ENCODE measurements at places on chromosomes 11 and 22.

DNA sequence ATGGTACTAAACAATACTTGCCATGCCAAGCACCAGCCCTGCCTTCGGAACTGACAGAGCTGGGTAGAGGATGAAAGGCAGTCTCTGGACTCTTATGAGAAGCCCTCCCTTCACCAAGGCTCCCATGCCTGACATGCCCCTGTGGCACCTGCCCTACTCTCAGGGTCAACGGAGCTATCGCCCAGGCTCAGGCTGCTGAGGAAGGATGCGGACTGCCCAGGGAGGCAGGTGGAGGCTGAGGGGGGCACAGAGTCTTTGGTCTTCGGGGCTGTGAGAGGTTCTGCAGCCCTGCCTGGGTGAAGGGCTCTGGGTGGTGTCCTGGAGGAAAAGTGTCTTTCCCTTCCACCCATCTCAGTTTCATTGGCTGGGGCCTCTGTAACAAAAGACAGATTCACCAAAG lies 290.8 kb upstream of the B3GAT1 start:
- no peak for DNase-seq

- DNase-seq = no peak
Measured at GRCh38 chr22:32818446-32819115, 17.1 kb downstream of the TIMP3 start.

- no peak for DNase-seq
Measured at GRCh38 chr11:71207563-71207962, 44.8 kb downstream of the SHANK2 start.

DNA sequence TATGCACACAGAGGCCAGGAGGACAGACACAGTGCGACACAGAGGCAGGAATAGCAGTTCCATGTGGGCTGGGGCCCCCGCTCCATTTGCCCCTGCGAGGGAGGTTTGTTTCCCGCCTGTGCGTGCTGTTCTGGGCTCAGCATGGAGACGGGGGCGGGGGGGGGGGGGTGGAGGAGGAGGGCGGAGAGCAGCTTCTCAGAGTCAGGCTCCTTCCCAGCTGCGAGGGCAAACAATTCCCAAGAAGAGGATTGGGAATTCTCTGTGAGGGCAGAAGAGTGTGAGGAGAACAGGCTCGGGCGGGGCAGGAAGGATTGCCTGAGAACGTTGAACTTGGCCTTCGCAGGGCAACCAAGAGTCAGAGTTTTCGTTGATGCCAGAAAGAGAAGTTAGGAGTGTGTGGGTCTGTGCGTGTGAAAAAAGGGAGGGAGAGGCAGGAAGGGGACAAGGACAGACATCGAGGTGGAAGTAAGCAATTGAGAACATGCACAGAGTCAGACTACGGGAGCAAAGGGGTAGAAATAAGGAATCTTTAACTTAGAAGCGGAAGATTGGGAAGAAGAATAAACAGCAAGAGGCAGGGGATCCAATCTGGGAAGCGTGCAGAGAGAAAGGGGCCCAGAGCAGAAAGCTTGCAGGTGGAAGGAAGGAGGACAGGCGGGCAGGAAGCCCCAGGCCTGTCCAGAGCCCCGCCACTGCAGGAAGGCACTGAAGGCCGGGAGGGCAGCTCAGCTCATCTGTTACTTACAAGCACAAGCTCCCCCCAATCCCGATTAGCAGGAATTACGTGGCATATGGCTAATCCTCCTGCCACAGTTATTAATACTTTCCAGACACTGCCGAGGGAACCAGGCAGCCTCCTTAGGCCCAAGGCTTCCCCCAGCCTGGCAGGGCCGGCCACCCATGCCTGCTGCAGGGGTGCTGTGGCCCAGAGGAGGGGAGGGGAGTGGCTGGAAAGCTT lies 15.6 kb upstream of the JAM3 start:
- no peak for DNase-seq

GRCh38 chr22:41539146-41540005 lies 4.9 kb downstream of the POLR3H start:
- no peak for DNase-seq

DNA sequence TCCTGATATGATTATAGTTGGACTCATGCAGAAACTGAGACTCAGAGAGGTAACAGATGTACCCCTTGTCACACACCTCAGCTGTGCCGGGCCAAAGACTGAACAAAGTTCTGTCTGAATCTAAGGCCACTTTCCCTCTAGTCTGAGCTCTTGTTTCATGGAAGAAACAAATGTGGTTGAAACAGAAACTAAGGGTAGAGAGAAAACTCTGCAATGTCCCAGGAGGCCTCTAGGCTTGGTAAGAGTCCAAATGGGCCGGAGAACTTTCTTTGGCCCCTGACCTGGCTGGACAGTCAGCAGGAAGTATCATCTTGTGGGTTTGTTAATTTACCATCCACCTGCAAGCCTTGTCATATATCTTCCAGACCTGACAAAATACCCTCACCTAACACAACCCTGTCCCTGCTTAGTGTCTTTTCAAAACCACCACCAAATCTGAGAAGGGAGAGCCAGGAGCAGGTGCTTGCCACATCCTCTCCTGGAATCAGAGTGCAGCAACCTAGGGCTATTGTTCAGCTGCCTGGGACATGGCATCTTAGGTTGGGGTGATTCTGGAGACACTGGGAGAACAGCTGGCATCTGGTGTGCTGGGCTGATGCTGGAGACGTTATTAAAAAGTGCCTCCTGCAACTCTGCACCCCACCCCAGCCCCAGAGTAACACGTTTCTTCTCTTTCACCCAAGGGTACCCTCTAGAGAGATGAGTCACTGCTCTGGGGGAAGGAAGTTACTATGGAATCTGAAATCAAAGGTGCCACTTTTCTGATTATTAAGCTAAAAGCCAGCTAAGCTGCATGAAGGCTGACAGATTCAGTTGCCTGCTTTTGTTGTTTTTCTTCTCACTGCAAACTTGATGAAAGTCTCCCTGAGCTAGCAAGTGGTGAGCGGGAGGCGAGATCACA lies 126.3 kb upstream of the TIMP3 start:
- DNase-seq = no peak

DNA sequence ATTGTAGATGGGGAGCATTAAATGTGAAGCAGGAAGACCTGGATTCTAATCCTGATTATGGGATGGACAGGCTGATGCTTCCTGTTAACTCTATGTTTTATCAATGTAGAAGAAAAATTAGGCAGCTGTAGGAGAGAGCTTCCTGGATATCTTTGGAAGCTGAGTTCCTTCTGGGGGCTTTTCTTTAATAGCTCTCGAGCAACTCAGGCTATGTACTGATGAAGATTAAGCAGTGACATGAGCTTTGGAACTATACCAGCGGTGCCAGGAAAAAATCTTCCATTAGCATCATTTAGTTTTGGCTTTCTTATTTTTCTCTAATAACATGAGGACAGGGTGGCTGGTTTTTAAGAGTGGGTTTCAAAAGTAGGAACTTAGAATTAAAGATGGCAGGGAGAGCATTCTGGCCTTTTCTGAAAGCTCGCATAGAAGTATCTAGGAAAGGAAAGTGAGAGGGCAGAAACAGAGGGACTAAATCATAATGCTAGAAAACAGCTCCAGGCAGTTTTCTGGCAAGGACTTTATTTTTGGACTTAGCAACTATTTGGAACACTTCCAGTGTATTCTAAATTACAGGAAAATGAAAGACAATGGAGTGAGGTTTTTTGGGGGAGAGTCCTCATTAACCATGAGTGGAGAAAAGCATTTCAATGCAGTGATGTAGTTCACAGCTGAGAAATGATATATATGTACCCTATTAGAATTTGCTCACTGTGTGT lies 69.2 kb upstream of the RRM1 start:
- DNase-seq = no peak

GRCh38 chr11:86571273-86571948 lies 101.0 kb downstream of the ME3 start:
- no peak for DNase-seq
